NCI-H187 (cell line): ENCODE measurements at places on chromosomes 5 and 9.

DNA sequence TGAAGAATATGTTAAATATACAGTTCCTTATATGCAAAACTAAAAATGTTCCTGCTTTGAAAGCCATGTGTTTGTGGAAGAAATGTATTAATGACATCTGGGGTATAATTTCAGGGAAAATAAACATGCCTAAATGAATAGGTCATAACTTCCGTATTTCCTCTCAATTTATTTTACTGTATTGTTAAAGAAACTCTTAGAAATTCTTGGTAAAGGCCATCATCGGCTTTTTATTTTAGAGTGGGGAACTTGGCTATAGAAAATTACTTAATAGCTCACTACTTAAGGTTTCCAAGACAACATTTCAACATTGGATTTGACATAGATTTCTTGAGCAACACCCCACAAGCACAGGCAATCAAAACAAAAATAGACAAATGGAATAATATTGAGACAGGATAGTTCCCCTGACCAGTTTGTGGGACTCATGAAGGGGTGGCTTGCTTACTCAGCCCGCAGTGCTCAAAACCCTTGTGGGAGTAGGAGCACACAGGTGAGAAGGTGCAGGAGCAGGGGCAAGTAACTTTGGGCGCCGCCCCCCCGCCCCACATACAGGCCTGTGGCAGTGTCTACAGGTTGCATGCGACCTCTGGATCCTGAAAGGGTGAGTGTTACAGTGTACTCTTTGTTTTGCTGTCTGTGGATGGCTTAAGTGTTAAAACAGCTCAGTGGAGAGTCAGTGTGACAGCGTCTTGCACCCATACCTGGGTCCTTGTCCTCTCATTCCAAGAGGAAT is 891.4 kb upstream of the C9orf72 start:
- DNase-seq = no peak

- no peak for DNase-seq
Observed at GRCh38 chr9:27771803-27772545, 198.7 kb upstream of the C9orf72 start.

- DNase-seq = peak; percentile 42
Observed at GRCh38 chr5:32173267-32174010, 680 bp downstream of the GOLPH3 start.

GRCh38 chr9:34560599-34561214 is 28.8 kb downstream of the CNTFR start:
- DNase-seq = no peak

- no peak for DNase-seq
Observed at GRCh38 chr5:75140277-75140676, 87.9 kb upstream of the GCNT4 start.

DNA sequence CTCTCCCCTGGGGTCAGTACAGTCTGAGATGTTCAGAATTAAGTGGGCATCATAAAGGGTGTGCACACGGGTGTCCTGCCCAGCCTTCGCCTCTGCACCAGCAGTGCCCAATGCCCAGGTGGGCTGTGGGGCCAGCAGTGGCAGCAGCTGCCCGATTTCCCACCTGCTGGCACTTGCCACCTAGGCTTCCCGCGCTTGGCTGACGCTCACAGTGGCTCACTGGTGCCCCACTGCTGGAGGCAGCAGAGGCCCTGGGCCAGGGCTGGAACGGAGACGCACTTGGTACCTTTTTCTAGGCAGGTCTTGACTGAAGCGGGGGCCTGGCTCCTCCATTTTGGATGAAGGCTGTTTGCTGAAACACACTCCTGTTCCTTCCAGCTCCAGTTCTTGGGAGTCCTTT is 17.0 kb downstream of the MRNIP start:
- no peak for DNase-seq
